ENCODE measurements at places on chromosomes 6 and 20. TPM values are rescaled to one million over a fixed set of nuclear protein-coding genes. Genes with fewer than 3 reads are reported as not detected.

Gene AURKA
- total RNA-seq = 5.8 TPM

Gene ADAM33
- total RNA-seq = 44.4 TPM

Gene SDC4
- total RNA-seq = 98.4 TPM

Gene UBD
- total RNA-seq = not detected

Gene RAB5IF
- 64.3 TPM for total RNA-seq

Measured in smooth muscle cell of bladder (primary cell).